Left lung (tissue), 14 donors: ENCODE measurements at places on chromosomes 6 and 20. TPM values are rescaled to one million over a fixed set of nuclear protein-coding genes. Genes with fewer than 3 reads are reported as not detected.

DNA sequence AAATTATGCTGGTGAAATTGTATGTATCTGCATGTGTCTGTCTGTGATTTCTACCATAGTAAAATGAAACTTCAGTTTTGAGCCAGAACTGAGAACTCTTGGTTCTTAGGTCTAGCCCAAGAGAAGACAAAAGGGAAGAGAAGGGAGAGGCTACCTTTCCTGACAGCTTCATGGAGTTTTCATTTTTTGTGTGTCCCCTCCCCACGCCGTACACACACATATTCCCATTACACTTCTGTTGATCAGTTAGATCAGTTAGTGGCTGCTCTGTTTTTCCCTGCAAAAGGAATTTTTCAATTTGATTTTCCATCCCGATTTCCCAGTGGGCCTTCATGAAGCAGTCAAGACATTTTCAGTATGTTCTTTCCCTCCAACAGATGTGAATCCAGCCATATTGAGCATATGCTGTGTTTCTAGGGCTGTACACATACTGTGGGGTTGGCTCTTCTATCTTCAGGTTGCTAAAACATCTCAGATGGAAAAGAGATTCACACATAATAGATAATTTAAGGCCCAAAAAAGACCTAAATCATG, 52.5 kb downstream of the HIVEP1 start:
- no peak for DNase-seq

GRCh38 chr6:42745640-42746462, at the start of gene TBCC:
TSS of gene TBCC (minus strand) at chr6:42746103. CDS start at chr6:42746073, 30 bp downstream.
- peak; percentile 96 for DNase-seq

DNA sequence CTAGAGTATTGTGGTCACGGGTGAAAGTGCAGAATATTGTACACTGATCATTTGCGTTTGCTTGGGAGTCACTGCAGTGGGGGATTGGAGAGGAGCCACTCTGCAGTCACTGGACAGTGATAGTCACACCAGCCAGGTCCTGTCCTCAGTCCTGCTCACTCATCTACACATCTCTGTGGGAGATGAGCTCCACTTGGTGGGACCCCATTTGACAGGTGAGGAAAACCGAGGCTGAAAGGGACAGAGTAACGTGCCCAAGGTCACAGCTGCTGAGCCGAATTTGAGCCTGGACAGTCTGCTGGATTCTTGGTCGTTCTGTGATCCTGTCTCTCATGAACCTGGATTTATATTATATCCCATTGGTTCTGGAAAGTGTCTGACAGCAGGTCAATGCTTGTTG, 17.7 kb upstream of the PHACTR3 start:
- no peak for DNase-seq

- no peak for DNase-seq
These were observed 76.2 kb downstream of the ALDH8A1 start for GRCh38 chr6:134873500-134874388.

GRCh38 chr20:8571611-8572010, 439.5 kb downstream of the PLCB1 start:
- no peak for DNase-seq

The ABHD16B gene
- polyA plus RNA-seq, result not detected

The PRR18 gene
- polyA plus RNA-seq, result 0.38 TPM

DNA sequence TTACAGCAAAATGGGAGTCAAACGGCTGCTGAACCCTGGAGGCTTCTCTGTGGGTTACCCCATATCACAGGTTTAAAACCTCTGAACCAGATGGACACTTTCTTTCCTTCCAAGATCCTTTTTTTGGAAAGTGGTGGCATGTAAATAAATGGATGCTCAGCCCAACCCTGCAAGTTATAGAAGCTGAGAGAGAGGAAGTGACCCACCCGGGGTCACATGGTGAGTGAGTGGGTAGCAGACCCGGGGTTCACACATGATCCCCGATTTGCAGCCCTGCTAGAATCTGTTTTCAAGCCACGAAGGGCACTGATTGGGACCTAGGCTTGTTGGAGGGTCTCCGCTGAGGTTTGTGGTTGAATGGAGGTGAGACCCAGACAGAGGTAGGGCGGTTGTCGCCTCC, 32.0 kb downstream of the SIRPA start:
- no peak for DNase-seq

DNA sequence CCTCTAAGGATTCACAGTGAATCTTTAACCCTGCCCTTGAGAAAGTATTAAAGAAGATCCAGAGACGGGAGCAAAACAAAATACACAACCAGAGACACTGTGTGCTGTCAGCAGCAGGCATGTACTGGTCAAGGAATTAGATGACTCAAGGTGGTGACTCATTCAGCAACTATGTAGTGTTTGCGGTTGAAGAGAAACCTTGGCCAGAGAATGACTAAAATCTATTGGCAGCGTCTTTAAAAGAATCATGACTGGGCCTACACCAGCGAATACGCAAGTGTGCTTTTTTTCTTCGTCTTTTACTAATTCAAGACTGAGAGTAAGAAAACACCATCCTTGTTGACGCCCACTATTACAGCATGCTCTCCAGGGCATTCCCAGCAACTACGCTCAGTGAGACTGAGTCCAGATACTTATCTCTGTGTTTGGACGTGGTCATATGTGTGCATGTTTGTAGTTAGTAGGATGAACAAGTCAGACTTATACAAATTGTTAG, 72.4 kb upstream of the BACH2 start:
- DNase-seq, result no peak

GRCh38 chr6:21265730-21266044, 327.9 kb upstream of the SOX4 start:
- no peak for DNase-seq

The NNAT gene
- 48.9 TPM for polyA plus RNA-seq

- DNase-seq, result peak; percentile 94
These were observed at the start of gene PDCD2 for GRCh38 chr6:170584181-170584953. TSS of gene PDCD2 (minus strand) at chr6:170584637. CDS start at chr6:170584581, 56 bp downstream.
